ENCODE measurements at places on chromosomes 5 and 9.
A peak's percentile ranks its signal among the peaks of the same experiment; 100 is the strongest.

GRCh38 chr5:3590967-3591900 lies 4.4 kb upstream of the IRX1 start:
- DNase-seq = no peak

DNA sequence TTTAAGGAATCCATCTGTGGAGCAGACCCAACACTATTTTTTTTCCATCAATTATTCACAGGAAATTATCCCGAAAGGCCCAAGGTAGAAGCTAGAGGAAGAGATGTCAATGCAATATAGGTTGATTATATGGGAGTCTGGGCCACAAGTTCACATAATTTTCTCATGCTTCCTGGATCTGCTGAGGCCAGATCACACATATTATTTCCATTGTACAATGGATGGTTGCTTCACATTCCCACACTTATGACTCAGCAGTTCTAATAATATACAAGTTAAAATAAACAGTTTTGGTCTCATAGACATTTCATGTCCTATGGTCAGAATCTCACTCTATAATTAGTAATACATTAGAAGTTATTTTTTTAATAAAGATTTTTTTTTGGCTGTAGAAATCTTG lies 66.0 kb upstream of the PTPRD start:
- DNase-seq = no peak

GRCh38 chr5:33850100-33850594 lies 41.6 kb downstream of the ADAMTS12 start:
- DNase-seq = peak; percentile 4

DNA sequence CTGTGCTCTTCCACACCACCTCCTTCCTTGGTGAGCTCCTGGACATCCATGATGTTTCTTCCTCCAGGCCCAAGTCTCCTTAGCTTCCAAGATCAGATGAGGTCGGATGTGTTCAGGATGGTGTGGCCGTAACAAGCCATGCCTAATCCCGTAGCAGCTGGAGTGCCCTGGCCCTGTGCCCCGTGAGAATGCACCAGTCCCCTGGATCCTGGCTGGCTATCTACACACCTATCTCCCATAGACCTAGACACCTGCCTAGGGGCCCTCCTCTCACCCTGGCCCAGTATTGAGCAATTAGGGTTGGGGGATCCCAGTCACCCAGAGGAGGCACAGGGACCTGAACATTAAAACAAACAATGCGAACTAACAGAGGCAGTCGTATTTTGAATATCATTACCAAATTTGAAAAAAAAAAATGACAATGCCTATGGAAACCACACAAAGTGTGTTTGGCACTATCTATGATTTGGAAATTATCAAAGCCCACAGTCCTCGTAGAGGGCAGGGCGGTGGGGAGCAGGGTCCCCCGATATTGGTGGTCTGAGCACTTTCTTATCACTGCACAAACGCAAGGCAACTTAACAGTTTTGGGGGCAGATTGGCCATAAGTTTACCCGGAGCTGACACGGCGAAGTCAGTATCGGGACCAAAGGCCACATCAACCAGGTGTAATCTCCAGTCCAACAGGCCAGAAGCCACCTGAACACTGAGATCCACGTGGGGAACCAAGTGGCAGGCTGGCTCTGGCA lies 13.2 kb downstream of the ENG start:
- no peak for DNase-seq

- DNase-seq = no peak
These were observed 68.4 kb upstream of the GABRP start for GRCh38 chr5:170715141-170715540.

DNA sequence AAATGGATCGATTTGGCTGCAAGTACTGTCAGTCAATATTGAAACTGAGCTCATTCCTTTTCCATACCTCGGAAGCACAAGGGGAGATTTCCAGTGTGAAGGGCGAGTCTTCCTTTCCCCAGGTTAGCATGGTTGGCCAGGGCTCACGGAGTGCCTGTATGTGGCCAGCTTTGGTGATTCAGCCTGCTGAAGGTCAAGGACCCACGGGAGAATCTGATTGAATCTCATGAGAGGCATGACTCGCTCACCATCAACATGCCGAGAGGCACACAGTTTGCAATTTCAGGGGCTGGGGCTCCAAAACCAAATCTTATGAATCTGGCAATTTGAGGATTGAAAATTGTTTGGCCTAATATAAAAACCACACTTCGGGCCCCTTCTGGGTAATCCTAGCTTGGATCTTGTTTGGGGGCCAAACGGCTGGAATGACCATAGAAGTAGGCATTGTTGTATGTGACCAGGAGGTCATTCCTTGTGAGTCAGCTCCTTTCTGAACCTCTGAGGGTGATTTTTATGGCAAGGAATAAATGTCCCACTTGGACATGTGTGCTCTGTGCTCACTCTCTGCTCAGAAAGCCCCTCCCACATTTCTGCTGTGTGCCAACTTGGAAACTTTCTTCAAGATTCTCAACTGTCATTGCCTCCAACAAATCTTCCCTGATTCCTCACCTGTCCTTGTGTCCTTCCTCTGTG lies 69.8 kb downstream of the DOCK2 start:
- DNase-seq = no peak

GRCh38 chr9:11128156-11128555 lies 515.4 kb upstream of the PTPRD start:
- no peak for DNase-seq

- DNase-seq = peak; percentile 45
These were observed 210.7 kb upstream of the SLC24A2 start for GRCh38 chr9:19999491-20000057.

DNA sequence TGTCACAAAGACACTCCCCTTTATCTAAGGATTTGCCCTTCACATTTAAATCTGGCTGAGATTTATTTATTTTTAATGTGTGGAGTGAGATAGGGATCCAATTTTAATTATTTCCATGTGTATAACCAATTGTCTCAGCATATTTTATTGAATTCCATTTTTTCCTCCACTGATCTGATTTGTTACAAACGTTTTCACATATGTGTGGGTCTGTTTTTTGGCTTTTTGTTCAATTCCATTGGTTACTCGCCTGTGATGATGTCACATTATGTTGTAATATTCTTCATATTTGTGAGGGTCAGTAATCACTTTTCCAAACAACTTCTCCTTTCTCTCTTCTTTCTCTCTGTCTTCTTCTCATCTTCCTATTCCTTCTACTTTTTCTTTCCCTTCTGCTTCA lies 278.3 kb upstream of the RFX3 start:
- DNase-seq = no peak

GRCh38 chr5:65811885-65812284 lies 89.9 kb downstream of the NLN start:
- no peak for DNase-seq

DNA sequence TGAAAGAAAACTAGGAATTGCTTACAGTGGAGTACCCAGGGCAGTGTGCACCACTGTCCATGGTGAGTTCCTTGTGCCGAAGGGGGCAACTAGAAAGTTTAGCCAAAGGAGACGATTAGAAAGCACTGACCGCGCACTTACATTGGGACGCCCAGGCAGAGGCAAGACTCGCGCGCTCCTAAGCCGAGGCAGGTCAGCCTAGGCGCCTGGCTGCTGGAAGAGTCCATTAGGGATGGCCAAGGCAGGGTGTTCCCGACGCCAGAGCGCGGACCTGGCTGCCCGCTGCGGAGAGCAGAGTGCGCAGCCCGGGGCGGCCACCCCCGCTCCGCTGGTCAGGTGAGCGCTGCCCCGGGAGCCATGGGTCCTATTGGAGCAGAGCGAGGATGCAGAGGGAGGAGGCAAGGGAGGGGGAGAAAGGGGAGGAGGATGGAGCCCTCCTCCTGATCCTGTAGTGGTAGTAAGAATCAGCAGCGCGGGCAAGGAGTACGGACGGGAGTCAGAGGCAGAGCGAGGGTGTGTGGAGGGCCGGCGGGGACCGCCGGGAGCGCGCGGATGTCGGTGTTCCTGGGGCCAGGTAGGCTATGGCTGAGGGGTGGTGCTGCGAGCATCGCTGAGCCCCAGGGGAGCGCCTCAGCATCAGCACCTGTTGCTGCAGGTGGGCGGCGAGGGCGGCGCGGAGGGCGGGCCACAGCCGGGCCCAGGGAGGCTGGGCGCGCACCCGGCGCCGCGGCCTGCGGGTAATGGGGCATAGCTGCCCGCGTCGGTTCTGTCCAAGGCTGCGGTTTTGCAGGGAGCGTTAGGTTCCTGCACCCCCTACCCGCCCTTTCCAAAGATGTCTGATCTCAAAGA lies at the start of gene ADGRV1:
Gene ADGRV1 (plus strand): TSS at position 454 of the 849 bp plus-strand sequence. CDS start 99 bp downstream, at position 553.
- no peak for DNase-seq

GRCh38 chr5:152551061-152551460 lies 146.0 kb upstream of the NMUR2 start:
- no peak for DNase-seq

GRCh38 chr5:174047472-174048099 lies 2.1 kb downstream of the NSG2 start:
- DNase-seq = no peak

DNA sequence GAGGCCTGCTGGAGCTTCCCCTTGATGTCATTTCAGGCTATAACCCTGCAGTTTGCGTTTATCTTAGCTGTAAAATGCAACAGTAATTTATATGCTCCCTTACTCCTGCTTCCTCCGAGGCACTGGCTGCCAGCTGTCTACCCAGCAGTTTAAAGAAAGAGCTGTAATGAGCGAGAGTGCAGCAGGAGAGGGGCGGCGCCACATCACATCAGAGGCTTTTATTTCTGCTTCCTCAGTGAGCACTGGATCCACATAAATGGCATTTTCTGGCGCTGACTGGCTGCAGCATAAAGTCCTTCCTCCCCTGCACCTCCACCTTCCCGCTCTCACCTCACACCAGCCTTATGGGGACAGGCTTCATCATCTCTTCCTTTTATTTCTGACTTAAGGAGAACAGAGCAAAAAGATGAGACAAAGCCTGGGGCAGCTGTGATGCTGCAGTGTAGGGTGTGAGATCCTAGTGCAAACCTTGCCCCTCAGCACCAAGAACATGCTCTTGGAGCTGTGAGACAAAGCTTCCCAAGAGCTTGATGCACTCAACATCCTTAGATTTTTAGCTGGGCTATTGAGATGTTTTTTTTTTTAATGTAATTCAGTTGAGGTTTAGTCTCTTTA lies 829.6 kb upstream of the ZNF608 start:
- no peak for DNase-seq

DNA sequence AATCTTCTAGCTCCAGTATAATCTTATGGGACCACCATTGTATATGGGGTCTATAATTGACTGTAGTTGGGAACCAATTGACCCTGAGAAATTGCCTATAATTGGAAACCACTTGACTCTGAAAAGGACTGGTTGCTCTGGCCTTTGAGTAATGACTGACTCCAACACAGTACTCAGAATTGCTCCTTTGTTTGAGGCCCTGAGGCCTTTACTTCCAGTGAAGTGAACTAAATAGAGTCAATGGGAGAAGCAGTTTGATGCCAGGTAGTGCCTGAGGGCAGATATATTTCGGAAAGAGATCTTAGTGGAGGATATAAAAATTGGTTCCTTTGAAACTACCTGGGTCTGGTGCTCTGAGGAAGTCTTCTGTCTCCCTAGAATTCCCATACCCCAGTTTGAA lies 16.0 kb upstream of the TMEM171 start:
- DNase-seq = no peak

DNA sequence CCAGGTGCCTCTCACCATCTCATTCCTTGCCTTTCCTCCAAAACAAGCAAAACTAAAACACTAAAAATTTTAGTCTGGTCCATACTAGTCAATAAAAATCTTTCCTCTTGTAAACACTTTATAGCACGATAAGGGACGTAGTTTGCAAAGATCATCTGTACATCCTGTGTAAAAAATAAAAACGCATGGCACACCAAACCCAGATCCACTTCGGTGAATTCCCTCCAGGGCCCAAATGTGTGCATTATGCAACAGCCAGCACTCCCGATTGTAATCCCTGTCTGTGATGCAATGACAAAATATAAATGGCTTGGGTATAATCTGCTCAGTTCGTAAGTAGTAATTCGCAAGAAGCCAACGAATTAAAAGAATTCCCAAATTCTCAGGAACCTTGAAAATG lies 1.4 kb downstream of the FAM169A start:
- no peak for DNase-seq

DNA sequence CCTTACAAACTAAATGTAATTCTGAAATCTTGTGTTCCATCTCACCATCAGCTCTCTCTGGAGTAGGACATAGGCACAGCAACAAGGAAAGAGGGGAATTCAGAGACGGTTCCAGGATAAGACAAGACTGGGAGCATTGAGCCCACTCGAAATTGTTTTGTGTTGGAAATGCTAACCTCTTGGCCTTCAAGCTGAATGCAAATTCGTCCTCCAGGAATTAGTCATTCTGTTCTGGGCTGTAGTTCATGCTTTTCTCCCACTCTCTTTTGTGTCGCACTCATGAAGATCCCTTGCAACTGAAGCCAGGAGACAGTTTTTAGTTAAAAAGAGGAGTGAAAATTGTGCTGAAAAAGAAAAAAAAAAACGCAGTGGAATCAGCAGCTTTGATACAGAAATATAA lies 121.7 kb upstream of the SEMA6A start:
- no peak for DNase-seq

- DNase-seq = no peak
These were observed 181.2 kb downstream of the GLIS3 start for GRCh38 chr9:4118666-4119065.

- no peak for DNase-seq
These were observed 25.6 kb downstream of the ANKS6 start for GRCh38 chr9:98770717-98771116.

DNA sequence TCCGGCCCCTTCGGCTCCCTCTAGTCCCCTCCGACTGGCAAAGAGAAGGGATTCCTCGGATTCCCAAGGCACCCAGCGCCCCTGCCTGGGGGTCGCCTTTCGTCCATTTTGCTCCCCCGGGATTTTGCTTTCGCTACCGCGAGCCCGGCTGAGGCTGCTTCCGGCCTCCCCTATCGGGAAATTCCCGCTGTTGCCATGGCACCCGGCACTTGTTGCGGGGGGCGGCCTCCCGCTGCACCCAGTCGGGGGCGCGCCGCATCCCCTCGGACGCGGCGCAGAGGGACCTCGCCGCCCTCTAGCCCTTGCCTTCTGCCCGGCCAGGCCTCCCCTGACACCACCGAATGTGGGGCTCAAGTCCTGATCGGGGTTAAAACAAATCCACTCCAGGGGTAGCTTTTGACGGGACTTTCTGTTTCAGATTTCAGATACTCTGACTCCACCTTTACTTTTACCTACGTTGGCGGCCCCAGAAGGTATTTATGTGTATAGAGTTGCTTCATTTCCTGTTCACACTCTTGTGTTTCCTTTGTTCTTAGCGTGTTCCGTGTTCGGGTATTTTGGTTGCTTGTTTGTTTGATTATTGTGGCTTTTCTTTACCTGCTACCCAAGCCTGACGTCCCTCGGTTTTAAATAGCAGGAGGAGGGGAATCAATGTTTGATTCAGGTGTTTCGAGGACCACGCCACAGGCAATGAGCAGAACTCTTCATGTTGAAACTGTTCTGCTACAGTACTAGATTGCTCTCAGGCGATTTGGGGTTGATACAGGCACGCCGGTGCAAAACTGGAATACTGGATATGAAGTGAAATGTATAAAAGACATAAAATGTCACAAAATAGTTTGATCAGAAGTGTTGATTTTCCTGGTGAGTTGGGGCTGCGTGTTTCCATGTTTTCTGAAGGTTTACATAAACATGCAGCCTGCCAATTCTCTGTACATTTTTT lies 1.5 kb downstream of the PARP8 start:
- DNase-seq = peak; percentile 73

Data from stimulated activated CD4-positive, alpha-beta T cell treated with anti-CD3 and anti-CD28 coated beads, Interleukin-12 subunit alpha, Interleukin-12 subunit beta, amount 100 ng/mL, for 24 hours (primary cell).